ENCODE measurements at places on chromosomes 3 and 15.

DNA sequence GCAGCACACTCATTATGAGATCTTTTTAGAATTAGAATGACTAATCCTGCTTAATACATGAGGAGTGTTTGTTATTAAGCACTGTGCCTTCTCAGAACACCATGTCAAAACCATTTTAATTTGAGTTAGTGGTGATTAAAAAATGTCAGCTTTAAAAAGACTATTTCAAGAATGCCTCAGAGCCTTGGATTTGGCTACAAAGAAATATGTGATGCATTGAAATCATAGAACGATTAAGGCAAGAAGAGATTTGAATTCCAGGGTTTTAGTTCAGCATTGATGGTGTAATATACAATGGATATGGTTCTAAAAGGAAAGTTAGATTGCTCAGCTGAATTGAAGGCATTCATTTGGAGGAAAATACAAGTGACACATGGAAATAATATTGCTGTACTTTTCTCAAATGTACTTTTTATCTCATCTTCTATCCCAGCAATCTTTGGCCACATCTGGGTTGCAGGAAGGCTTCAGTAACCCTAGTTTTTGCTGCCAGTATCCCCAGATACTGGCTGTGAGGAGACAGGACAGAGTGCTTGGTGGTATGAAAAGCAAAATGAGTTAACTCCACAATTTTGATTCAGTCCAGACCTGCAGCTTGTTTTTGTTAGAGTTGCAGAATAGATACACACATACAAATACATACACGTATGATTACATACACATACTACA is 303.8 kb downstream of the CLSTN2 start:
- no peak for DNase-seq

- DNase-seq: no peak
Measured at GRCh38 chr15:26013981-26014380, 150.9 kb upstream of the ATP10A start.

DNA sequence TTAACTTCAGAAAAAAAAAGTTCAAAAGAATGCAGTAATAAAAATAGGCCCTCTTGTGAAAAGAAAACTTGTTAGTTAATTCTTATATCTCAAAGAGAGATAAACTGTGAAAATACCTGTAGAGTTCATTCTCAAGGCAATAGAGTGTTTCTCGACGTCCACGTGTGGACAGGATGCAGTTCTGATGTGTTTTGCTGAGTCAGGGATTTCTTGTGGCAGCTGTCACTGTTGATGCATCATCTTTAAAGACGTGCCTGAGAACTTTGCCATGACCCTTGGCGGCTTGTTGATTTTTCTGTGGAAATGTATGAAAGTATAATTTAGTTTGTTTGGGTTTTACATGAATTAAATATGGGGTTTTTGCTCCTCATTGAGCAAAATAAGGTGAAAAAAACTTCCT is 702.2 kb downstream of the NLGN1 start:
- no peak for DNase-seq

DNA sequence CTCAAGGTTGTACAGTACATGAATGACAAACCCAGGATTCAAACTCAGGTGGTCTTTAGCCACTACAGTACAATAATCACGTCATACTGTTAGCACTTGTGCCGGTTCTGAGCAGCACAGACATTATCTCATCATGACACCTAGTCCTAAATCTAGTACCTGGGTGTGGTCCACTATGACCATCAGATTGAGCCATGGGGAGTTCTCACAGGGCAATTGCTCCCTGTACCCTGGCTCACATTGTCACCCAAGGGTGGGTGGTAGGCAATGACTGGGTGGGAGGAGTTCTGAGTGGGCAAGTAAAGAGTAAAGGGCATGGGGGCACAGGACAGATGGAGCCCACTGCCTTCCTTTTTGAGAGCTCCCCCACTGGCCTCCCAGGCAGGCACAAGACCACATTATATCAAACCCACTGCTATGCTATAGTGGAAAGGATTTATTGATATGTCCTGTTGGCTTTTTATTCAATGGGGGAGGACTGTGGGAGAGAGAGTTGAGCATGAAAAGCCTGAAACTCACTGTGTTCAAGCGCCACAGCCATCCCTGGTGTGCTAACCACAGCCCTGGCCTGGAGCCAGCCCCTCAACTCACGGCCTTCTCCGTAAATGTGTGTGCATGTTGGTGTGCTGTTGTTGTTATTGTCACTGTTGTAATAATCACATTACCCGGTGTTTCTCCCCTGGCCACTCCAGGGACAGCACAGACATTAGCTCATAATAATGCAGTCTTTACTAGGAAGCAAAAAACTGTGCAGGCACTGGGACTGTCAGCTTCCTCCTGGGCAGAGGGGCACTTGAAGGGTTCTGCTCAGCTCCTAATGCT is 27.3 kb downstream of the ADCY5 start:
- DNase-seq: no peak

GRCh38 chr3:22010997-22011396 is 260.0 kb upstream of the ZNF385D start:
- DNase-seq: no peak

DNA sequence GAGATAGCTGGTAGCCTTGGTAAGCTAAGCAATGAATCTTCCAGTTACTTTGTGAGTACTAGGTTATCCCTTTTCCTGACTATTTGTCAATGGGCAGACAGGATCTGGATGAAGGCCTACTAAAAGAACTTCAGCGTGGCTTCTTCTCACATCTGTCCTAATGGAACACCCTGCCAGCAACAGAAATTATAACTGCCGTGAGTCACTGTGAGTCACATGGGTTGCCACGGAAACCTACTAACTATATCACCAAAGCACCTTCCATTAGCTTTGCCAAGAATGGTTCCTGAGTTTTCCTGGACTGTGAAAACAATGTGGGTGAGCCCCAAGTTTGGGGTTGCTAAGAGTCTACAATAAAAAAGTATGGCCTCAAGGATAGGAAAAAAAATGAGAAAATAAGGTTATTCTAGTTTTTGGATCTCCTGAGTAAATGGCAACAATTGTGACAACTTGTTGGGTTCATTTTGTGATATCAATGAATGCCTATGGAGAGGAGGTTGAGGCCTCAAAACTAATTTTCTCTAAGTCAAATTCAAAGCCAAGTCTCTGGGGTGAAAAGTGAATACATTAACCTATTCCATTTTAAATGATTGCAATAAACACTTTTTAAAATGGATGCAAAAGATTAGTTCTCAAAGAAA is 195.1 kb upstream of the ICE2 start:
- DNase-seq: peak; percentile 49

DNA sequence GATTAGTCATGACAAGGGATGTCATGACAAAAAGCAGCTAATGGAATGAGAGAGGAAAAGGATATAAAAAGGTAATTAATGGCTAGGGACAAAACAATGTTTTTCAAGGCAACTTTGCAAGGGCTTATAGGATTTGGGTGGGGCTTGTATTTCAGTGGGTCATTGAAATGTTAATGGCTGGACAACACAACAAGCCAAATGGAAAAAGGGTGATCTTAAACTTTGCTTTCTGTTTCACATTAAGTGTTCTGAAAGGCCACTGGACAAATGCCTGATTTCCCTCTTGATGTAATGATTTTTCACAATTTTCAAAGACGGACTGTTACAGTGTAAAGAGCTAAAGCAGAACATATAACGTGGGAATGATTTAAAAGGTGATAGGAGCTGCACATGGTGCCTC is 345.0 kb downstream of the TUSC7 start:
- DNase-seq: no peak

DNA sequence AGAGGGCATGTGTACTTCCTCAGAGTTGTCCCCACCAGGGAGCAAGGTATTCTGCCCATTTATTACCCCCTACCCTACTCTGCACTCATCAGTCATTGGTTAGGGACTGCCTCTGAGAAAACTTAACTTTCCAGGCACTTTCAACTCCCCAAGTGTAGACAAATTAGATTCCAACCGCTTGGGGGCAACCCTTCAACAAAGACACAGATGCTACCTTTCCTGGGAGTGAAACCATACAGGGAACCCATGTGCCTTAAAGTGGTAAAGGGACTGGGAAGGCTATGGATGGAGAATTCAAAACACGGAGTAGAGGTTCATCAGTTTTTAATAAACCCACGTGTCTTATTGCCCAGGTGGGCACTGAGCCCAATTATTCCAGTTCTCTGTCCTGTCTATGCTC is 19.4 kb upstream of the UBE2E2 start:
- DNase-seq: no peak

GRCh38 chr3:47342151-47342550 is 38.7 kb upstream of the PTPN23 start:
- DNase-seq: no peak

- DNase-seq: no peak
Measured at GRCh38 chr3:141875893-141876380, 506 bp upstream of the ATP1B3 start.

All from activated T-cell treated with anti-CD3 and anti-CD28 coated beads for 24 hours (primary cell).